ENCODE measurements at places on chromosomes 4 and X.

GRCh38 chrX:110561034-110561433 is 202.4 kb downstream of the RTL9 start:
- DNase-seq = no peak

GRCh38 chr4:53376900-53377299 is 541 bp upstream of the FIP1L1 start:
- no peak for DNase-seq

- DNase-seq = no peak
Measured at GRCh38 chrX:28638775-28639174, 51.5 kb downstream of the IL1RAPL1 start.

- DNase-seq = no peak
Measured at GRCh38 chr4:69133993-69134392, 37.7 kb downstream of the UGT2B7 start.

GRCh38 chr4:52704133-52704532 is 45.0 kb upstream of the USP46 start:
- DNase-seq = no peak

GRCh38 chr4:67204441-67204840 is 340.9 kb downstream of the CENPC start:
- DNase-seq = no peak

DNA sequence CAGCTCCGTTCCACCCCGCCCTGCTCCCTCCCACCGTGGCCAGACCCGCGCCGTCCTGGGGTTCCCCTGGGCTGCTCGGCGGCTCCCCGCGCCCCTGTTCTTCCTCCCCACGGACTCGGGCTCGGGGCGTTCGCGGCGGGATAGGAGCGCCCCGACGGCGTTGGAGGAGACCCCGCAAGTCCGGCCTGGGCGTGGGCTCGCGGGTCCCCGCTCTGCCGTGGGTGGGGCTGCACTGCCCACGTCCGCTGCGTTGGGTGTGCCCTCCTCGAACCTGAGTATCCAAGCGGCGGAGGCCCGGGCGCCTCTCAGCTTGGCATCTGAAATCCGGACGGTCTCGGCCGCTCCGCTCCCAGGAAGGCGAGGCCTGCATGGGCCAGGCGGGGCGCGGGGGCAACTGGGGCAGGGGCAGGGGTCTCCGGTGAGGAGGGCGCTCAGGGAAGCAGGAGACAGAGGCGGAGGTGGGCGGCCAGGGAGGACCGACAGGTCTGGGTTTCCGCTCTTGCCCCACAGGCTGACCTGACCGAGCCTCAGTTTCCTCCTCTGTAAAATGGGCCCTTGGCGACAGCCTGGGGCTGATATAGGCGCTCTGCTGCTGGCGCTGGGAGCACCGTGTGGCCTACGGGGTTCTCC is 12.0 kb upstream of the NAT8L start:
- no peak for DNase-seq

- no peak for DNase-seq
Measured at GRCh38 chrX:121161501-121161933, 114.1 kb downstream of the GLUD2 start.

- DNase-seq = no peak
Measured at GRCh38 chrX:78329486-78329885, 2.1 kb upstream of the CYSLTR1 start.

- no peak for DNase-seq
Measured at GRCh38 chrX:25754399-25754798, 383.7 kb upstream of the MAGEB18 start.

DNA sequence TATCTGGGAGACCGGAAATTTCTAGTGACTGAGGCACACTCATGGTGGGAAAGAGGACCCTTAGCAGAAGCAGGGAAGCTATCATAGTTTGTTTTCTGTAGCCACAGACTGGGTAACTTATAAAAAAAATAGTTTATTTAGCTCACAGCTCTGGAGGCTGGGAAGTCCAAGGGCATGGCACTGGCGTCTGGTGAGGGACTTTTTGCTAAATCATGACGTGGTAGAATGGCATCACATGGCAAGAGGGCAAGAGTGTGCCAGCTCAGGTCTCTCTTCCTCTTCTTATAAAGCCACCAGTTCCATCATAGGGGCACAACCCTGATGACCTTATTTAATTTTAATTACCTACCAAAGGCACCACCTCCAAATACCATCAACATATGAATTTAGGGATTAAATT is 13.3 kb downstream of the APLN start:
- DNase-seq = no peak

DNA sequence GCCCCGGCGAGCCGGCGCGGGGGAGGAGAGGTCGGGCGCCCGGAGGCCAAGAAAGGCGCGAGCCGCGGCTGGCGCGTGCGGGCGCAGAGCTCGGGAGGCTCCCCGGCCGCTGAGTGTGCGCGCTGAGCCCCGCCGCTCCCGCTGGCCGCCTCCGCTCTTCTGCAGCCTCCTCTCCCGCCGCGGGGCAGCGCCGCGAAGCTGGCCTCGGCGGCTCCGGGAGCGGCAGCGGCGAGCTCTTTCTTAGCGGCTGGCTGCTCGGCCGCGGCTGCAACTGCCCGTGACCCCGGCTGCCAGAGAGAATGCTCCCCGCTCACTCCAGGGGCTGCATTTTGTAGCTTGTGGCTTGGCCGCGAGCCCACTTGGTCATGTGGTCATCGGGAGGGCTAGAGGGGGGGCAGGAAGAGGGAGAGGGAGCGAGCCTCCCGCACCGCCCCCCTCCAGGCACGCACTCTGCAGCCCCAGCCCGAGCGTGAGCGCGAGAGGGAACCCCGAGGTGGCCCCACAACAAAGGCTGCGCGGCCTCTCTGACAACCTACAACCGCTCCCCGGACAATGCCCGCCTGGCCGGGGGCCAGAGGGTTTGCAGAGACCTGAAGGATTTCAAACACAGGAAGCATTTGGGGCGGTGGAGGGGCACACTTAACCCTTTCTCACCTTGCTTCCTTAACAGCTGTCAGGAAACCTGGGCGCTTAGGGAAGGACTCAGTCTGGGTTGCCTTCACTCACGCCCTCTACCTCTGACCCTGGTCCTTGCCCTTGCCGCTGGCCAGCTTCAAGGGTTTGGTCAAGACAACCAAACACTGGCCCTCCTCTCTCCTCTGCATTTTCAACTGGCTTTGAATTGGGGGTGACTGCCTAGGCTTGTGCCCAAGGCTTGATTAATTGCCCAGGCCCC is at the start of gene APLN:
APLN (minus strand) TSS at position 305 of the 895 bp plus-strand sequence. CDS start 326 bp downstream, outside the sequence.
- peak; percentile 37 for DNase-seq

DNA sequence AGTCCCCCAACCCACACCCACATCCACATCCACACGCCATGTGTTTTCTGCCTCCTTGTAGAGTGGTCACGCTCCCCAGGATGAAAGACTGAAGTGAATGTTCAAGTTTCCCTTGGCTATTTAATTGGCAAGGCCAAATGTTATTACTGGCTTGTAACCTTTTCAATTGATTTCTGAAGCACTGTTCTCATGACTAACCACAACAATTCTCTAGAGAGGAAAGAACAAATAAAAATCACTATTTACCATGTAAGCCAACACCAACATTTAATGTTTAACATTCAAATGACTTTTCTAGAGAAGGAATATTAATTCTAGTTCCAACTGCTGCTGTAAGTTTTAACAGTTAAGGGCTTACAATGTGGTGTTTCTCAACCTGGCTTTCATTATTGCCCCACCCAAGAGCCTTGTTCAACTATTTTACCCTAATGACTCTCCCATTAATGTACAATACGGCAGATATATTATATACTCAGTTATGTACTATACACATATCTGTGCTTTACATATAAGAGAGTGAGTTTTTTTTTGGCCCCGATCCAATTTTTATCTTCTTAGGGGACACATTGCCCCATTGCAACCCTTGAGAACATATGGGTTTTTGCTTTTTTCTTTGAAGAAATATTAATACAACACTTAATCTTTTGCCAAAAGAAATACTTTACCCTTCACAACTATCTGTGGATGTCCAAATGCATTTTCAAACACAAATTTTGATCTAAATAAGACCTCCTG is 46.5 kb downstream of the RELL1 start:
- DNase-seq = no peak

DNA sequence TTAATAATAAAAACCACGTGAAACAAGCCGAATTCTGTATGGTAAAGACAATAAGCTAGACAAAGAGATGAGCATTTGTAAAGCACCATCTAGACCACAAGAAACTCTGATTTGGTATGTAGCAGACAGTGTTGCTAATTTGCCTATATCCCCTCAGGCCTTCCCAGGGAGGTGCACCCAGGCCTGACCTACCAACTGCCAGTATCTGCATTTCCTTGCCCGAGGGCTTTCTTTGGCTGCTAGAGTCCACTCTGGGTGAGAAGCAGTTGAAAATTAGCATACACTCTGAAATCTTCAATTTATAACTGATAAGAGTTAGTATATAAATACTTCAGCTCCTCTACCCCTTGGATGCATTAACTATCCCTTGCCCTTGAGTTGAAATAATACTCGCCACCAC is 37.4 kb upstream of the IL1RAPL1 start:
- no peak for DNase-seq

- DNase-seq = no peak
Measured at GRCh38 chr4:71006203-71006907, 12.9 kb downstream of the DCK start.

DNA sequence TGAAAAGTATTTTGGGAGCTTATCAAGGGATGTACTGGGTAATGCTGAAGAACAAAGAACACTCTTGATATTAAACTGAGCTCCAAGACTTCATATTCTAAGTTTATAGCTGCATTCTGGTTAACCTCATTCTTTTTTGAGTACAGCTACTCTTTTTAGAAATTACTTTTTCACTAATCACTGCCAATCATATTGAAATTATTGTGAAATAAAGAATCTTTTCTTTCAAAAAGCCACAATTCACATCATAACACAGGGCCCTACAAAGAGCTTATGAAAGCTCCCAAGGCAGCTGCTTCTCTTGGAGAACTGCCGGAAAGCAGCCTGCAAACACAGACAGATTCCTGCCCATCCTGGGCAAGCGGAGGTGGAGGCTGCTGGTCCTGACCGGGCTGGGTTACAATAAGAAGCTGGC is 121.4 kb downstream of the RNF150 start:
- DNase-seq = no peak

- no peak for DNase-seq
Measured at GRCh38 chrX:134013092-134013497, 27.7 kb upstream of the GPC3 start.

- no peak for DNase-seq
Measured at GRCh38 chrX:43500246-43500645, 155.9 kb upstream of the MAOA start.
